ENCODE measurements at places on chromosomes 3 and 15. TPM values are rescaled to one million over a fixed set of nuclear protein-coding genes. Genes with fewer than 3 reads are reported as not detected.

Gene HDC
- 2.1 TPM for total RNA-seq

Gene POLQ
- 29.0 TPM for total RNA-seq

Gene PODXL2
- total RNA-seq = 9.7 TPM

Gene RPP25
- total RNA-seq = 15.3 TPM

Gene COL6A6
- not detected for total RNA-seq

Gene PCBP4
- 14.8 TPM for total RNA-seq
